Tibial nerve (tissue), 4 donors: ENCODE measurements at places on chromosomes 7 and 10. TPM values are rescaled to one million over a fixed set of nuclear protein-coding genes. Genes with fewer than 3 reads are reported as not detected.
A peak's percentile ranks its signal among the peaks of the same experiment; 100 is the strongest.

DNA sequence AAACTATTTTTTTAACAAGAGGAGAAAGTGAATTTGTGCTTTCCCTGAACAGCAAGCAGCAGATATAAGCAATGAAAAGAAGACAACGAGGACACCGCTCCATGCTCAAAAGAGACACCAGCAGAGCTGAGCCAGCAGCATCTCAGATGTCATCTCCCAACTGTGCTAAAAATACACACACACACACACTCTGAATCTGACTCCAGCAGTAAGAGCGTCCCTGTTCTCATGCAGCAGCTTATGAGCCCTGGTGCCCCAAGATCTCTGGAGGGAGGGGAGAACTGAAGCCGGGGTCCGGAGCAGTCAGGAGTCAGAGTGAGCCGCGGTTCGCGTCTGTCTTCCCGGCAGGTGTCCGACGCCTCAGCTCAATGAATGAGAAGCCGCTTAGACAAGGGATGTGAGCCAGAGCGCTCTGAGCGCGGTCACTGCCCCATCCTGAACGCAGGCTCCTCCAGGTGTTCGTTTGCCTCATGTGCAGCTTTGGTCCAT, 49.2 kb downstream of the SVIL start:
- H3K4me1 ChIP-seq = no peaks in the 10 kb centered on the region
- H3K27ac ChIP-seq = no peak overlapping the region
- H3K4me3 ChIP-seq = no peak overlapping the region
- H3K36me3 ChIP-seq = no peaks in the 10 kb centered on the region

DNA sequence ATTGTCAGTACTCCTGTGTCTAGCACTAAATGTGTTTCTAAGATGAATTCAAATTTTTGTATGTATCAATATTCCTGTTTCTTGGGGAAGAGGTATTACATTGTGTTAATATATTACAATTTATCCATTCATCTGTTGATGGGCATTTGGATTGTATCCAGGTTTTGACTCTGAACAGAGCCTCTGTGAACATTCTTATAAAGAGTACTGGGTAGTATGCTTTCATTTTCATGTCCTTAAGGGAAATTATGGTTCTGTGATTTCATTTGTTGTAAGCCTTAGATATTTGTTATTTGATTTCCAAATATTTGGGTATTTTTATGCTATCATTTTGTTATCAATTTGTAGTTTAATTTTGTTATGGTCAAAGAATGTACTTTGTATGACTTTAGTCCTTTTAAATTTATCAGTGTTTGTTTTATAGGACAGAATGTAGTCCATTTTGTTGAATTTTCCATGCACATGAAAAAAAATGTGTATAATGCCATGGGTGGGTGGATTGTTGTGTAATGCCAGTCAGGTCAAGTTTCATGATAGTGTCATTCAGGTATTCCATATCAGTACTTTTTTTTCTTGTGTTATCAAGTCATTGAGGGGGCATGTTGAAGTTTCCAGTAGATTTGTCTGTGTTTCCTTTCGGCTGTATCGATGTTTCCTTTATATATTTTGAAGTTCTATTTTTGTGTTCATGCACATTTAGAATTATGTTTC, 38.4 kb downstream of the STAM start:
- peak overlapping the region; percentile 57 for H3K27ac ChIP-seq
- H3K4me3 ChIP-seq = no peak overlapping the region
- no peak for DNase-seq

GRCh38 chr7:51035716-51036115, 253.0 kb upstream of the GRB10 start:
- no peak overlapping the region for H3K27ac ChIP-seq
- H3K36me3 ChIP-seq = no peaks in the 10 kb centered on the region
- no peaks in the 10 kb centered on the region for H3K27me3 ChIP-seq
- no peak for DNase-seq
- H3K4me1 ChIP-seq = no peaks in the 10 kb centered on the region

- DNase-seq = no peak
- no peak overlapping the region for H3K4me3 ChIP-seq
- H3K27ac ChIP-seq = no peak overlapping the region
- H3K4me1 ChIP-seq = no peaks in the 10 kb centered on the region
- no peaks in the 10 kb centered on the region for H3K36me3 ChIP-seq
Measured at GRCh38 chr10:130934293-130935127, 377.0 kb downstream of the TCERG1L start.

DNA sequence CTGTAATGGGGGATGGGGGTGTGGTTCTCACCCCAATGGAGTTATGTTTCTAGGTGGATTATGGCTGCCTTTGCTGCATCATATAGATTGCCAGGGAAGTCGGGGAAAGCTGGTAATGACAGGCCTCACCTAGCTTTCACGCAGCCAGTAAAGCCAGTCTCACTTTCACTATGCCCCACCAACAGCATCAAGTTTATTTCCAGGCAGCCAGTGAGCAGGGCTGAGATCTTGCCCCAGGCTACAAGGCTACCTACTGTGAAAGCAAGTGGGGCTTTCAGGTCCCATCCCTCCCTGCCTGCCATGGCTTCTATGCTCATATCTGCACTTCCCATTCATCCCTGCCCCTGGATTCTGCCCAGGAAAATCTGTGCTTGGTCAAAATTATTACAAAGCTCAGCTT, 61.7 kb upstream of the NXPH1 start:
- no peaks in the 10 kb centered on the region for H3K4me1 ChIP-seq
- H3K27ac ChIP-seq = no peak overlapping the region
- DNase-seq = no peak
- H3K27me3 ChIP-seq = no peaks in the 10 kb centered on the region

DNA sequence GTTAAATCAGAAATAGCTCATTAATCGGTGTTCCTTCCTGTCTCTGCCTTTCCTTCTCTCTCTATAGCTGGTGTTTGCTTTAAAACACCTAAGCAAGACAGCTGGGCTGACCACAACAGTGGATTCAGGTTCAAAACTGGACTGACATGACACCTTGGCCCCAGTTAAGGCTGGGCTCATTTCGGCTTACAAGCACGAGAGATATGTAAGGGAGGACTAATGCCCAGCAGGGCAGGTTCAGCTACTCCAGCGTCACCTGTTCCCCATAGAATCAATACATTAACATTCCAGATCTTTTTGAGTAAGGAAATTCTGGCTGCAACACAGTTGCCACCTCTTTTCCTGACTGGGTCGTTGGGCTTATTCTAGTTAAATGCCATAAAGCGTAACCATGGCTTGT, 323.0 kb upstream of the AOAH start:
- no peak for DNase-seq
- no peak overlapping the region for H3K27ac ChIP-seq
- H3K4me3 ChIP-seq = no peak overlapping the region
- H3K4me1 ChIP-seq = peaks cover 26% of the 10 kb centered on the region

DNA sequence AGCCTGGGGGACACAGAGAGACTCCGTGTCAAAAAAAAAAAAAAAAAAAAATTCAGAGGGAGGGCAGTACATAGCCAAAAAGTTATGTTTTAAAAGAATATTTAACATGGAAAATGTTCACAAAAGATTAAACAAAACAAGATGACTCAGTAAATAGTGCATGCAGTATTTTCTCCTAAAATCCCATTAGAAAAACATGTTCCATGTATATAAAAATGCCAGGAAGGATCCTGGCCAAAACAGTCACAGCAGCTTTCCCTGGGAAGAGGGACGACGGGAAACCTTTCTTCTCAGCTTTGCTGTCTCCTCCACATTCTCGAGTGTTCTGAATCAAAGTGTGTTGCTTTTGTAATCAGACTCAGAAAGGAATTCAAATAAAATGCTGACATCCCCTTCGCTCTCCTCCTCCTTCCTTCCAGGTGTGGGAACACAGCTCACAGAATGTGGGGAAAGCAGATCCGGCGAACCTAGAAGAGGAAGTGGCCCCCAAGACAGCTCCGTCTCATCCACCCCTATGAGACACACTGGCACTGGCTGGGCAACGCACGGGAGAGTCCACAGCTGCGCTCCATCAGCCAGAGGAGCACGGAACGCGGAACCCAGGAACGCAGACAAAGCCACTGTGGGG, 139.4 kb downstream of the MAD1L1 start:
- DNase-seq = no peak
- H3K4me1 ChIP-seq = no peaks in the 10 kb centered on the region
- H3K4me3 ChIP-seq = no peak overlapping the region
- H3K27me3 ChIP-seq = no peaks in the 10 kb centered on the region

- DNase-seq = no peak
- H3K27me3 ChIP-seq = peaks cover 17% of the 10 kb centered on the region
- no peak overlapping the region for H3K4me3 ChIP-seq
- no peaks in the 10 kb centered on the region for H3K4me1 ChIP-seq
- no peak overlapping the region for H3K27ac ChIP-seq
- H3K36me3 ChIP-seq = no peaks in the 10 kb centered on the region
Measured at GRCh38 chr10:1241973-1242935, 186.1 kb downstream of the WDR37 start.

- H3K27me3 ChIP-seq = no peaks in the 10 kb centered on the region
- H3K36me3 ChIP-seq = no peaks in the 10 kb centered on the region
- peaks cover 10% of the 10 kb centered on the region for H3K4me1 ChIP-seq
- no peak overlapping the region for H3K4me3 ChIP-seq
Measured at GRCh38 chr7:30093420-30093952, 41.3 kb upstream of the MTURN start.

DNA sequence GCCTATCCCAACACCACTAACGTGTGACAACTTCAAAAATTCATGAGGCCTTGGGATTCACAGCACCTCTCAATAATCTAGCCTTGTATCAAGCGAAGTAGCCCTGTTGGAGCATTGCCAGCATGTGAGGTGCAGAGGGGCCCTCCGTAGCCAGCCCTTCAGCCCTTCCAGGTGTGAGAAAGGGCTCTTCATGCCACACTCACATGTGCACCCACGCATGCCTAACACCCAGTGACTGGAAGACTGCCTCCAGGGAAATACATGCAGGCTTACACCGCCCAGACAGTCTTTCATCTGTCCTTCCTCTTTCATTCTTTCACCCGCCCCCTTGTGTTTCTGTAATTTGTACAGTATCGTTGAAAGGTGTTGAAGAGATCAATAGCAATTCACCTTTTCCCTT, 26.1 kb downstream of the LRRC4 start:
- H3K27me3 ChIP-seq = no peaks in the 10 kb centered on the region
- H3K27ac ChIP-seq = no peak overlapping the region
- no peaks in the 10 kb centered on the region for H3K4me1 ChIP-seq
- no peak for DNase-seq

- peak overlapping the region; percentile 67 for H3K27ac ChIP-seq
- peaks cover 52% of the 10 kb centered on the region for H3K4me1 ChIP-seq
- H3K4me3 ChIP-seq = no peak overlapping the region
- peak; percentile 83 for DNase-seq
- H3K27me3 ChIP-seq = no peaks in the 10 kb centered on the region
Measured at GRCh38 chr7:28533731-28534531, 121.6 kb downstream of the CREB5 start.

DNA sequence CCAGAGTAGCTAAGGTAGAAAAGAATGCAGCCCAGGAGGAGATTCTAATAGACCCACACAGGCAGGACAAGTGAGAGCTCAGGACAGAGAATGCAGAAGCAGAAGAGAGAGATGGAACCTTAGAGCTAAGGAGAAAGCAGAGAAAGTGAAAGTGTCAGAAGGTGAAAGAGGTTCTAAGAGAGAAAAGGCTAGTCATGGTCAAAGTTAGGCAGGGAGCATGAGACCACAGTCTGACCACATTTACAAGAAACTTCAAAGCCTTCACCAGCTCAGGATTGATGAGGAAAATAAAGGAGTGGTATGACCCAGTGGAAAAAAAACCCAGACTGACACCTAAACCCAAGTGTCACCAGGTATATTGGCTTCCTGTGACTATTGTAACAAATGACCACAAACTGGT, 131.8 kb upstream of the WDR11 start:
- no peaks in the 10 kb centered on the region for H3K27me3 ChIP-seq
- H3K4me1 ChIP-seq = no peaks in the 10 kb centered on the region
- no peak overlapping the region for H3K4me3 ChIP-seq
- no peak for DNase-seq
- no peaks in the 10 kb centered on the region for H3K36me3 ChIP-seq

- H3K4me3 ChIP-seq = no peak overlapping the region
- H3K27me3 ChIP-seq = no peaks in the 10 kb centered on the region
- no peak overlapping the region for H3K27ac ChIP-seq
- no peak for DNase-seq
- H3K36me3 ChIP-seq = no peaks in the 10 kb centered on the region
Measured at GRCh38 chr7:57403601-57404342, 46.2 kb upstream of the ZNF716 start.

DNA sequence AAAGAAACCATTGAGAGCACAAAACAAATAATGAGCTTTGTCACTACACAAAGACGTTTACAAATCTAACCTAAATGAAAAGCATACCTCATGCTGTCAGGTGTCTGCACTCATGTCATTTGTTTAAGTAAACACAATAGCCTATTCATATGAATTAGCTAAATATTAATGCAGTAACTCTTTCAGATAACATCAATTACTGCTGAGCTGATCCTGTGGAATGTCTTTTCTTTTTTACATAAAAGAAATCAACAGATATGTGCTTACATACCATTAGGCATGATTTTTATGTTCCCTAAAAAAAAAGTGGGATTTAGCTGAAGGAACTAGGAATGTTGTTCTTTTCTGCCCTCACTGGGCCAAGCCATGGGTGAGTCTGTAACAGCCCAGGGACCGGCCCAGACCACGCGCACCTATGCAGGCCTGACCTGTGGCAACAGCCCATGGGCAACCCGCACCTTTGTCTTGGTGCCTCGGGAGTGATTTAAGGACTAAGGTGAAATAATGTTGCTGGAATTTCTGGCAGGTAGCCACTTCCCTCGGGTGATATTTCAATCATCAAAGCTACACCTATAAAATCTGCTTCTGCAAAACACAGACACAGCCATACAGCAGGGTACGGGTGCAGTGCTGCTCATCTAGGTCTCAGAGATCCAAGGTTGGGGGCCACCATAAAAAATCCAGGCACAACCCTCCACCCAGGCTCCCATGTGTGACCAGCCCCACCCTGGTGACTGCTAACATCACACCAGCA, 44.6 kb downstream of the FGFR2 start:
- no peak overlapping the region for H3K4me3 ChIP-seq
- H3K27me3 ChIP-seq = no peaks in the 10 kb centered on the region
- no peaks in the 10 kb centered on the region for H3K36me3 ChIP-seq
- no peaks in the 10 kb centered on the region for H3K4me1 ChIP-seq
- H3K27ac ChIP-seq = no peak overlapping the region

GRCh38 chr10:129774736-129775401, 189.2 kb downstream of the EBF3 start:
- no peaks in the 10 kb centered on the region for H3K27me3 ChIP-seq
- H3K4me1 ChIP-seq = no peaks in the 10 kb centered on the region
- no peak for DNase-seq
- H3K27ac ChIP-seq = no peak overlapping the region

GRCh38 chr10:90592638-90593302, 265.1 kb downstream of the HTR7 start:
- H3K36me3 ChIP-seq = no peaks in the 10 kb centered on the region
- no peak overlapping the region for H3K27ac ChIP-seq
- H3K4me3 ChIP-seq = no peak overlapping the region

- H3K27me3 ChIP-seq = no peaks in the 10 kb centered on the region
- H3K4me3 ChIP-seq = peak overlapping the region; percentile 86
- DNase-seq = peak; percentile 40
- peaks cover 24% of the 10 kb centered on the region for H3K4me1 ChIP-seq
- peaks cover 9% of the 10 kb centered on the region for H3K36me3 ChIP-seq
Measured at GRCh38 chr10:51700228-51700817, 928 bp upstream of the CSTF2T start.

- DNase-seq = no peak
- H3K27me3 ChIP-seq = no peaks in the 10 kb centered on the region
- H3K36me3 ChIP-seq = no peaks in the 10 kb centered on the region
- H3K4me3 ChIP-seq = no peak overlapping the region
- H3K4me1 ChIP-seq = no peaks in the 10 kb centered on the region
- no peak overlapping the region for H3K27ac ChIP-seq
Measured at GRCh38 chr7:105594034-105594433, 12.7 kb upstream of the EFCAB10 start.

The CALHM3 gene
- total RNA-seq = not detected

The CAMK2B gene
- 14.7 TPM for total RNA-seq

The CPA5 gene
- not detected for total RNA-seq

The SAMD9L gene
- total RNA-seq = 12.2 TPM

The CDK6 gene
- 14.4 TPM for total RNA-seq
